Stromal cell of bone marrow (primary cell): ENCODE measurements at places on chromosomes 5 and 9.

GRCh38 chr5:122220511-122220910, 91.2 kb downstream of the ZNF474 start:
- peak; percentile 1 for DNase-seq

DNA sequence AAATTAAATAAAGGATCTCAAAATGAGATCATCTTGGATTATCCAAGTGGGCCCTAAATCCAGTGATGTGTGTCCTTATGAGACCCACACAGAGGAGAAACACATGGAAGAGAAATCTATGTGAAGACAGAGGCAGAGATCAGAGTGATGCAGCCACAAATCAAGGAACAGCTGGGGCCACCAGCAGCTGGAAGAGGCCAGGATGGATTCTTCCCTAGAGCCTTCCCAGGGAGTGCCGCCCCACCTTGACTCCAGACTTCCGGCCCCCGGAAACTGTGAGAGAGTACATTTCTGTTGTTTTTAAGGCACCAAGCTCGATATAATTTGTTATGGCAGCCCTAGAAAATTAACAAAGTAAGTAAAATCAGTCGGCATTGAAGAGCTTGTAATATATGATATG, 286.9 kb downstream of the FBXL7 start:
- no peak for DNase-seq

DNA sequence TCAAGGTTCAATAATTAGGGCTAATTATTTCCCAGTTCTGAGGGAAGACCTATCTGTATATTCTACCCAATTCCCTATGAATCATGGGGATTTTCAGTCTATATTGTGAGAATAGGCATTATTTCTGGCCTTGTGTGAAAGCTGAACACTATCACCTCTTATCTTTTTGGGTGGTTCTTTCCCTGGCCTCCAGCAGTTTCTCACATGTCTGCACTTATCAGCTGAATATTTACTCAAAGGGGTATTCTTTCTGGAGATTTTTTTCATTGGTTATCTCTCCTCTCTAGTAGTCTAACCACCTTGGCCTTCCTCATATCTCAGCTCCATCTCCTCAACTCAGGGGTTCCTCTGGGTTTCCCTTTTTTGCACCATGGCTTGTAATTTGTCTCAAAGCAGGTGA, 64.9 kb upstream of the LIFR start:
- DNase-seq, result no peak

GRCh38 chr9:92726971-92727715, 37.5 kb downstream of the BICD2 start:
- DNase-seq, result no peak

GRCh38 chr5:150217038-150217437, 27.2 kb downstream of the SLC6A7 start:
- DNase-seq, result no peak

GRCh38 chr9:15873573-15874177, 320.8 kb downstream of the CCDC171 start:
- DNase-seq, result peak; percentile 51

DNA sequence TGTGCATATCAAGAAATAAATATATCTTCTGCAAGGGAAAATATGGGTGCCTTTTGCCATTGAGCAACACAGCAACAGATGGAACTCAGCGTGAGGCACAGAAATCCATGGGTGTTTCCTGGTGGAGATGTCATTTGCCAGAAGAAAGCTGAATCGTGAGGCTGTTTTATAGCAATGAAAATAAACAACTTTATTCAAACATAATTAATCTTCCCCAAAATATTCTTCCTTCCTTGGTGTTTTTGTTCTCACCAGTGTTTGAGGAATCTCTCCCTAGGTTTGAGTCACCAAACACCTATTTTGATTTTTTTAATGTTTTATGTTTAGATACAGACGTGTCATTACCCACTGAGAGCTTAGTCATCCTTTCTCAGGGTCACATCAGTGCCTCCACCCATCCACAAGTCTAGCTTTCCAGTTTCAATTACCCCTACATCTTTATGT, 65.8 kb upstream of the PAPPA start:
- no peak for DNase-seq

GRCh38 chr9:127562841-127563401, 49.2 kb upstream of the STXBP1 start:
- DNase-seq, result no peak

- DNase-seq, result no peak
These were observed 30.6 kb downstream of the NKD2 start for GRCh38 chr5:1039210-1039548.

DNA sequence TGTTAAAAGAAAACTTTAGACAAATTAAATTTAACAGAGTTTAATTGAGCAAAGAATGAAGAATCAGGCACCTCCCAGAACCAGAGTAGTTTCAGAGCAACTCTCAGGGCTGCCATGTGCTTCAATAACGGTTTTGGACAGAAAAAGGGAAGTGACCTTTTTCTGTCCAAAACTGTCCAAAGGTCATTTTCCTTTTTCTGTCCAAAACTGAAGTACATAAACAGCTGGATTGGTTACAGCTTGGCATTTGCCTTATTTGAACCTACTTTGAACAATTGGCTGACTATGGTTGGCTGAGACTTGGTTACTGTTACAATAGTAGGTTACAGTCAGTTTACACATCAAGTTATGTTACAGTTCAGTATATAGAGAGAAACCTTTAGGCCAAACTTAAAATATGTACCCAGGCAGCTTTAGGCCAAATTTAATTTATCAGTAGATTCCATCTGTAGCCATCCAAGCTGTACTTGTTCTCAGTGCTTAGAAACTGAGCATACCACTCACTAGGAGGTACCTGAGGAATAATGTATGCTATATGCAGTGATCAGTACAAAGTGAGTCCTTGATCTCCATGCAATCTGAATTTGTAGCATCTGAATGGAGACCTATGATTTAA, 44.0 kb downstream of the C9orf85 start:
- no peak for DNase-seq

- no peak for DNase-seq
These were observed 100.2 kb downstream of the ADAMTS2 start for GRCh38 chr5:179245031-179245430.

DNA sequence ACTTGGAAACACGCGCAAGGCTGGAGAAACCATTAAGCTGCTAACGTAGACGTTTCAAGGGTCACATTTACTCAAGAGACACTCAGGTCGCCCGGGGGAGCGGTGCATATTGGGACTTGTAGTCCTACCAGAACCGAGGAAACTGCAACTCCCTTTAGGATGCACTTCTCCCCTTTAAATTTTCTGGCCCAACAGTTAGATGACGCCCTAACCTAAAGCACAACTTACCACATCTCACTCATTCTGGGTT, 384 bp upstream of the DMXL1 start:
- no peak for DNase-seq

DNA sequence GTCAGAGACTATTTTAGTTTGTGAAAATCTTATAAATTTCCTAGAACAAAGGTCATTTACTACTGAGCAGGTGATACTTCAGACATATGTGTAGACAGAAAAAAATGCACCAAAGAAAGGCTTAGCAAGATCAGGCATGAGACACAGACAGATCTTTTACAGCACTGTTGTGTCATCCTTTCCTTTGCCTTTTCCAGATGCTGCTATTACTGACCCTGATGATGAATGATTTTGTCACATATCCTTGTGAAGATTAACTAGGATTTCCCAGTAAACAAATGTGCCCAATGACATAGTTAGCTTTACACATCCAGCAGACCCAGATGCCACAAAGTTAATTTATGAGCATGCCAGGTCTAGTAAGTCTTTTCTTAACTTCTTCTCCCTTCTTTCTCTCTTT, 68.2 kb downstream of the DMRTA1 start:
- DNase-seq, result no peak

DNA sequence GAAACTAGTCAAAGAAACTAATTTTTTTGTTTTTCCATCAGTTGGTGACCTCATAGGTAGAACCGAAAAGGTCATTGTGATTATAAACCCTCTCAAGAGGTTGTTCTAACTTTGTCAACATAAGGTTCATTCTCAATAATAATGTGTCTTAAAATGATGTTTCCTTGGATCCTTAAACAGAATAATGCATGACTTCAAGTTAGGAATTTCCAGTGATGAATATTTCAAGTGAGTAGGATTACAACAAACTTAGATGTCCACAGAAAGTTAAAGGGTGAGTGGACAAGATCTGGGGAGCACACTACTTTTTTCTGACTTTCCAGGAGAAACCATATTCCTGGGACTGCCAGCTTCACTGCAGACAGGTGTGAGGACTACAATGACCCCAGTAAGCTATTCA, 239.0 kb upstream of the PTGER4 start:
- no peak for DNase-seq

GRCh38 chr5:31133488-31133887, 60.0 kb upstream of the CDH6 start:
- no peak for DNase-seq

DNA sequence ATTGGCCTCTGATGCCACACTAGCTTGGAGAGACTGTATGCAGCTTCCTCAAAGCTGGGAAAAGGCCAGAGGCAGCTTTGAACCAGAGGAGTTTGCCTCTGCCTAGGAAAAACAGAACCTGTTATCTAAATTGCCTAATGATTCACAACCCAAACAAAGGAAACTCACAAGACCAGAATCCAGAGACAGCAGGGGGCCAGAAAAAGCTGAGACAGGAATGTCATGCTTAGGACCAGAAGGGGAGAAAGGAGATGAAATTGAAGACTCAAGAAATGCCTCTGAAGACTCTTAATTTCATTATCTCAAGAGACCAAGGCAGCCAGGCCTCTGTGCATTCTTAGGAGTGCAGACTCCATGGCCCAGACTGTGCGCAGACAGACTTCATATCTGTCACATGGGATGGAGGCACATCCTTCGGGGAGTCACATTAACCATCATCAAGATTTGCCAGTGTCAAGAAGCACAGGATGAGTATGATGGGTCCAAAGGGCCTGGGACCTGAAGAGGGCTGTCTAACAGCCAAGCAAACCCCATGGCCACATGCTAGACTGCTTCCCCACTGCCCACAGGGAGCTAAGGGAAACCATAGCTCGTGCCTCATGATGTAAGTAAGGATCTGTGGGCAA, 57.3 kb downstream of the ARSB start:
- DNase-seq, result no peak

GRCh38 chr9:134929193-134930158, 11.8 kb upstream of the FCN1 start:
- DNase-seq, result no peak

DNA sequence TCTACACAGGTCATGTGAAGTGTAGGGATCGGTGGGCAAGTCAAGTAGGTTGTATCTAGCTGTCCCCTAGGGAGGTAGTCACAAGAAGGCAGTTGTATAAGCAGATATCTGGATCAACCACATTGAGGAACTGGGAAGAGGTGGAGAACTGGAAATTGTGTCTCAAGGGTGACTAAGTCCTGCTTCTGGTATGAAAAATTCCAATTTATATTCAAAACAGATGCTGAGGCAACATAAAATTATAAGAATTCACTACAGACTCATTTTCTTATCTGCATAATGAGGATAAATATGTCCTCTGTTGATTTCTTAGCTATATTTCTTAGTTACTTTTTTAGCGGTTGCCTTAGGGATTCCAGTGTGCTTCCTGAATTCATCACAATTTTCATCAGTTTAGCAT, 46.8 kb downstream of the GALNT12 start:
- DNase-seq, result peak; percentile 88

GRCh38 chr9:130124085-130124860, 47.9 kb upstream of the NCS1 start:
- DNase-seq, result no peak
